DMS 273 treated with DMSO at 0.1 percent for 48 hours (cell line): ENCODE measurements at places on chromosomes 7 and 10.

- DNase-seq = no peak
Measured at GRCh38 chr7:68865351-68866199, 732.7 kb upstream of the AUTS2 start.

DNA sequence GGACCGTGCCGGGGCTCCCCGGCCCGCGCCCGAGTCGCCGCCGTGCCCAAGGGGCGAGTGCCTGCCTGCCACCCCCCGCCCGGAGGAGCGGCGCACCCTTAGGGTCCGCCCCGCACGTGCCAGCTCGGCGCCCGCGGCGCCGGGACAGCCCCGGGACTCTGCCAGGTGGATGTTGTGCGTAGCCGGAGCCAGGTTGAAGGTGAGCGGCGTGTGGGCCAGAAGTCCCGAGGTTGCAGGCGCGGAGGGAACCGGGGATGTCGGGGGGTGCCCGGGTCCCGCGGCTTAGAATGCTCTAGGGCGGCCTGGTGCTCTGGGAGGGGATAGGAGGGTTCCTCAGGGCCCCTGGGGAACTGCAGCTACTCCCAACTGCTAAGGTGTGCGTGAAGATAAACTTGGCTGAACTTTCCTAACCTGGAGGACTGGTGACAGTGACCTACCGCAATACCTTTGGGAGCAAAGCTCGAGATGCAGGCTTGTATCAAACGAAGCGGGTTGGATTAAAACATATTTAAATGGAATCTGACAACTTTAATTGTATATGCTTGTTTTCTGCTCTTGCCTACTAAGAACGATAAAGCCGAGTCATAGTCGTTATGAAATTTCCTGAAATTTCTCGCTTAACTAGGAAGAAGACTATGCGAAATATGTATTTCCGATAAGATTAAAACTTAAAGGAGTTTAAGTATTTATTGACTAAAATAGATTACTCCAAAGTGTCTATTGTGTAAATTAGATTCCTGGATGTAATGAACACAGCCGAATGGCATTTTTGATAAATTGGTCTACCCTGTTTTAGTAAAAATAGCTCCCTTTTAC is at the start of gene CUX1:
TSS of gene CUX1 (plus strand) at position 156 of the 816 bp plus-strand sequence. CDS start at position 170, 14 bp downstream.
- DNase-seq = no peak

- no peak for DNase-seq
Measured at GRCh38 chr7:158908552-158908951, 52.2 kb downstream of the DYNC2I1 start.

DNA sequence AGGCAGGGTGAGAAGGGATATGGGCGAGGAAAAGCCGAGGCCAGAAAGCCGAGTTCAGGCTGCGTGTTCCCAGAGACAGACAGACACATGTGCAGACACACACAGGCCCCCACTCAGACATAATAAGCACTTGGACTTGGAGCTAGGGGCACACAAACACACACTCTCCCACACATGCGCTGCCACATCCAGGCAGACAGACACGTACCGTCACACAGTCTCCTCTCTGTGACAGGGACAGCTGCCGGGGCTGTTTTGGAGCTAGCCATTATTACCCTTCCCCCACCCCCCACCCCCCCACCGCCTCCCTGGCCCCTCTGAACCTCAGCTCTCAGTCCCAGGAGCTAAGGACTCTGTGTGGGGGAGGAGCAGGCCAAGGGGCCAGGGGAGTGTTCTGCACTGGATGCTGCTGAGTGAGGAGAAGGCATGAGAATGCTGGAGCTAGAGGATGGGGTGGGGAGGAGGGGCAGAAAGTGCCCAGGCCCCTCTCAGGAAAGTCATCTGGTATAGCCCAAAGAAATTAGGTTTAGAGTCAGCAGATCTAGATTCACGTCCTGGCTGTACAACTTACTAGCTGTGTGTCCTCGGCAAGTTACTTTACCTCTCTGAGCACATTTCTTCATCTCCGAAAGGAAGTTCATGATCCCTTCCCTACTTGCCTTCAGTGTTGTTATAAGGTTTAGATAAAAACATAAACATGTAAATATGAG is 6.3 kb downstream of the PITX3 start:
- DNase-seq = no peak

- DNase-seq = no peak
Measured at GRCh38 chr10:79322616-79323543, 24.4 kb upstream of the PPIF start.

DNA sequence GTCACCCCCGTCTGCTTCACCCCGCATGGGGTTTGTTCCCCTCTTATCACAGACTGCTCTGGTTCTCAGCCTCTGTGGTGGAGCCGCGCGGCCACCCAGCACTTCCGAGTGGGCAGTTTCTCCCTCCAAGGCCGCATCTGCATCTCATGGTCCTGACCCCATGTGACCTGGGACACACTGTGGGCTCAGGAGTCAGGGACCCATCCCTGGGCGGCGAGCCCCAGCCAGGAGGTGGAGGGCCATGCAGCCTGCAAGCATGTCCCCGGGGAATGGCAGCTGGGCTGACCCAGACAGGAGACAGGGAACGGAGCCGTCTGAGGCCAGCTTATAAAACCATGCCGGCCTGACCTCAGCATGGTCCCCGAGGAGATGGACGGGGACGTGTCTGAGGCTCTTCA is 25.2 kb upstream of the TTYH3 start:
- DNase-seq = no peak

- DNase-seq = no peak
Measured at GRCh38 chr10:35607475-35608327, 2.6 kb downstream of the GJD4 start.

DNA sequence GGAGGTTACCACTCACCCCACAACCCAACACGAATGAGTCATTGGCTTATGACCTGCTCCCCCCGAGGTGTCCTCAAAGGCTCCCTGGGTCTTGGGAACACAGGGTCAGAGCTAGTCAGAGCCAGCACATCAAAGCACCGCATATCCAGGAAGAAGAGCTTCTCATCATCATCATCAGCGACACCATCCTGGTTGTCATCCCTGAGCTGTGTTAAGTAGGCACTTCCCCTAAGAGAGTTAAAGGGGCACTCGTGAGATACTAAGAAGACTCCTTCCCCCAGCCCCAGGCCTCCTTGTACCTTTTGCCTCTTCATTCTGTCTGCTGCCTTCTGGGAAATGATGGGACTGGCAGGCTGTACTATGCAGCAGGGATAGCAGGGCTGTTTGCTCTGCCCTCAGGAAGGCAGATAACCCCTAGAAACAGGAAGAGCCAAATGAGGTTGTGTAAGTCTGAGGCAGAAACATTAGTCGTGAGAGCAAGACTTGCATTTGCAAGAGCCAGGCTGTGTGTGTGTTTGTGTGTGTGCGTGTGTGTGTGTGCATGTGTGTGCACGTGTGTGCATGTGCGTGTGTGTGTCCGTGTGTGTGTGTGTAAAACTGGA is 11.1 kb upstream of the CPA1 start:
- DNase-seq = no peak

GRCh38 chr7:114645451-114645850 is 230.8 kb downstream of the FOXP2 start:
- no peak for DNase-seq

DNA sequence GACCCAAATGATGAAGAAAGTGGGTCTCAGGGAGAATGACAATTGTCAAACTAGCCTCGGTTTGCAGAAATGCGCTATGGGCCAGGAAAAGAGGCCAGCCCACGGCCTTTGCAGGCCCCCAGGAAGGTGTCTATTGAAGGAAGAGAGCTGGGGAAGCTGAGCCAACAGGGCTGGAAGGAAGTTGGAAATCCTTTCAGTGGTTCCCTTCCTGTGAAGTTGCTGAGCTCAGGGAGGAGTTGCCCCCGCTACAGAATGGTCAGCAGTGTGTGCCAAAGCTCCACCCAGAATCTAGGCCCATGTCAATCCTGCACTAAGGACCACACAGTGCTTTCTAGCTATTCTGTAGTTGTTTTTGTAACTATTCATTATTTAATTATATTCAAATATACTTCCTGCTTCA is 91.6 kb upstream of the ANLN start:
- DNase-seq = no peak

- DNase-seq = no peak
Measured at GRCh38 chr10:45376371-45376801, 2.4 kb downstream of the ALOX5 start.

DNA sequence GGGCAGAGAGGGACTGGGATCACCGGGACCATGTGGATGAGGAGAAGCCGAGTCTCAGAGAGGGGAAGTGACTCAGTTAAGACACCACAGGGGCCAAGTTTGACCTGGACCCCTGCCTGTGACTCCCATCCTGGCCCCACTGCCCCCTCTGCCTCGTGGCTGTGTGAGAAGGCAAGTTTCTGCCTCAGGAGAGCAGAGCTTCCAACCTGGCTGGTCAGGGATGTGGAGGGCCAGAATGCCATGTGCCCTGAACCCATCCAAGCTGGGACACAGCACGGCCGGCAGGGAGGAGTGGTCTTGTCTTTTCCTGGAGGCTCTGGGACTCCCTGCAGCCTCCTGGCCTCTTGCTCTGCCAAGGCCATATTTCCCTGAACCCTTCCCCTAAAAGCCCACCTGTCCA is 19.5 kb downstream of the WDFY4 start:
- no peak for DNase-seq

- DNase-seq = no peak
Measured at GRCh38 chr10:129770286-129770685, 193.8 kb downstream of the EBF3 start.

DNA sequence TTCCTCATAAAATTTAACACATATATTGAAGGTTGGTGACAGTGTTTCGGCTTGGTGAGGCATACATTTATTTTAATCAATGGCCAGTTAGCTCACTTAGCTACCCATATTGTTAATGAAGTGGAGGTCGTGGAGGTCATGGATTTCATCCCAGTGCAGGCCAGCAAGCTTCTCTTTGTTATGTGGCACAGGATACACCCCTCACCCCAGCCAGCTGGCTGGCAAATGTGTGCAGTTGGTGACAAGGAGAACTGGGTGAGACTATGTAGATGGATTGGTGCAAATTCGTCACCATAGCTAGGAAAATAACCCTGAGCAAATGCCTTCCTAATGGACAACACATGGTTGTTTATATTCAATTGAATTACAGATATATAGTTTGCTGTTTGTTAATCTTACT is 50.5 kb upstream of the FOXP2 start:
- no peak for DNase-seq

GRCh38 chr7:18667466-18667865 is 171.9 kb downstream of the HDAC9 start:
- no peak for DNase-seq

GRCh38 chr7:26620352-26620751 is 244.0 kb downstream of the SKAP2 start:
- DNase-seq = no peak

GRCh38 chr7:7895754-7896153 is 72.8 kb upstream of the GLCCI1 start:
- DNase-seq = peak; percentile 51

DNA sequence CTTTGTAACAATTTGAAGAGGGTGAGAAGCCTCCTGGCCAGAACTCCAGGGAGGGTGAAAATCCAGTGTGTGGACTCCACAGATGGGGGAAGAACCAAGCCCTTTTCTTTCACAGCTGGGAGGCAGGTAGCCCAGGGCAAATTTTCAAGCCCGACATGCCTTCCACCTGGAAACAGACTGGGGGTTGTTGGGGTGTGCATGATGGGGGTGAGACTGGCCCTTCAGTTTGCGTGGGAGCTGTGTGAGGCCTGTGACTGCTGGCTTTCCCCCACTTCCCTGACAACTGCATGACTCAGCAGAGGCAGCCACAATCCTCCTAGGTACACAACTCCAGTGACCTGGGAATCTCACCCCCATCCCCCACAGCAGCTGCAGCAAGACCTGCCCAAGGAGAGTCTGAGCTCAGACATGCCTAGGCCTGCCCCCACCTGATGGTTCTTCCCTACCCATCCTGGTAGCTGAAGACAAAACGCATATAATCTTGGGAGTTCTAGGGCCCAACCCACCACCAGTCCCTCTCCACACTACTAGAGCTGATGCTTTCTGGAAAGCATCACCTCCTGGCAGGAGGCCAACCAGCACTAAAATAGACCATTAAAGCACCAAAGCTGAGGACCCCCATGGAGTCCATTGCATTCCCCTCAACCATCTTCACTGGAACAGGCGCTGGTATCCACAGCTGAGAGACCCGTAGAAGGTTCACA is 445.4 kb downstream of the TFEC start:
- no peak for DNase-seq

DNA sequence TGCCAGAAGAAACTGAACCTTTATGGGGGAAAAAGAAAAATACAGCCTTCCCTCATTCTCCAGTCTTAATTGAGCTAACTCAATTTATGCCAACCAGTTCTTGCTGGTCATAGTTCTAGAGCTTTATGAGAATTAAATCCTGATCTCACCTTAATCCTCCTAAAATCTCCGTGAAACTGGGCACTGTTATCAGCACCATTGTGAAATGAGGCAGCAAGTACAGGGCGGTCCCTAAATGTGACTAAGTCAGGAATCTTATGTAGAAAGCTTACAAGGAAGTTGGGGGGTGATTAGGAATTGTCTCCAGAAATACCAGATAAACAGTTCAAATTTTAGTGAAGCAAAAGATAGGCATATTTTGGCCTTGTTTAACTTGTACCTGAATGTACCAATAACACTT is 10.7 kb upstream of the INSYN2A start:
- DNase-seq = no peak

DNA sequence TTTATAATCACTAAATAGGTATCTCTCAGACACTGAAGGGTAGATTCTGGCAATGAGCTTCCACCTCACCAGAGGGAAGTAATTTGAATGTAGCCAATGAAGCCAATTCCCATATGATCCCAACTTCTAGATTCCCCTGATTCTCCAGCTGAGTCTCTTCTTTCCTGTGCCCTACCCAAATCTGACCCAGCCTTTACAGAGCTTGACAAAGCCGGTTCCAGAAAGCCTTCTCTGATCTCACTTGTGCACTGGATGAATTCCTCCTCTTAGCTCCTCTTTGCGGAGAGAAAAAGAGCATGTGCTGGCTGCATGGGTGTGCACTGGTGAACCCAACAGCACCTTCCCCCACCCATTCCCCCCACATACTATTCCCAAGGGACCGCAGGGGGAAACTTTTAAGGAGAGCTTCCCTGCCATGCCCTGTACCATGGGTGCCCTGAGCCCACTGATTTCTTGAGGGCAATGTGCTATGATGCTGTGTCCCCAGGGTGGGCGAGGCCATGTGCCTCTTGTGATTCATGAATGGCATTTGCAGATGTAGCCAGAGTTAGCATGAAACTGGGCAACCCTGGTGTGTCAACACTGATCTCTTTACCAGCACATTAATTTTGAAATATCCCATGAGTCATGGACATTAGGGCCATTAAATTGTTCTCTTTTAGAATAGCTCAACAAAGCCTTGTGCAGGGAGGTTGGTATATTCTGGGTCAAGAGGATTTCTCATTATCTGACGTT is 50.4 kb upstream of the PLEKHA1 start:
- DNase-seq = no peak

DNA sequence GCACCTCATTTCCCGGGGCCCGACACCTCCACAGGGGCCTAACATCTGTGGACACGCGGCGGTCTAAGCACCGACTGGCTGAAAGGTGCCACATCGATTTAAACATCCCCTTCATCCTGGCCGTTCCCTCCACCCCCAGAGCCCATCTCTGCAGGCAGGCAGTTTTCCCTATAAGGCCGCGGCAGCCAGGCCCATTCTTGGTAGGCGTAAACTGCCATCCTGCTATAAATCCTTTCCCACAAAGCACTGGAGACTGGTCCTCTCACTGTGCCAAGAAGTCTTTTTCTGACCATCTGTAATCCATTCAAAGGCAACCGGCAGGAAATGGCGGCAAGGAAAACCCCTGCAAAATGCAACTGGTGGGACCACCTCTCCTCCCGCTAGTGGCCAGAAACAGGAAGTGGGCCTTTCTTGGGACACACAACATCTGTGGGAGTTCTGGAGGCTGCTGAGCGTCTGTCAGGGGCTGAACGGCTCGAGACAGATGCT is 22.4 kb downstream of the ATXN7L1 start:
- DNase-seq = peak; percentile 85

GRCh38 chr7:73366127-73366526 is 38.2 kb downstream of the FKBP6 start:
- DNase-seq = no peak
